ENCODE measurements at places on chromosomes 4 and X. TPM values are rescaled to one million over a fixed set of nuclear protein-coding genes. Genes with fewer than 3 reads are reported as not detected.

Gene SPIN4
- 8.1 TPM for polyA plus RNA-seq

Gene TIMM8A
- polyA plus RNA-seq = 34.2 TPM

Gene CXorf65
- polyA plus RNA-seq = not detected

Gene IDH3G
- 58.5 TPM for polyA plus RNA-seq

Gene DAPP1
- polyA plus RNA-seq = not detected

Gene WNK3
- polyA plus RNA-seq = 0.03 TPM

Gene FGFBP1
- polyA plus RNA-seq = 3.0 TPM

GRCh38 chr4:67634741-67635140 is 66.2 kb downstream of the UBA6 start:
- DNase-seq = no peak

- DNase-seq = no peak
Measured at GRCh38 chr4:127968586-127968985, 3.4 kb downstream of the ABHD18 start.

GRCh38 chr4:121221201-121221600 is 57.1 kb upstream of the TNIP3 start:
- no peak for DNase-seq

DNA sequence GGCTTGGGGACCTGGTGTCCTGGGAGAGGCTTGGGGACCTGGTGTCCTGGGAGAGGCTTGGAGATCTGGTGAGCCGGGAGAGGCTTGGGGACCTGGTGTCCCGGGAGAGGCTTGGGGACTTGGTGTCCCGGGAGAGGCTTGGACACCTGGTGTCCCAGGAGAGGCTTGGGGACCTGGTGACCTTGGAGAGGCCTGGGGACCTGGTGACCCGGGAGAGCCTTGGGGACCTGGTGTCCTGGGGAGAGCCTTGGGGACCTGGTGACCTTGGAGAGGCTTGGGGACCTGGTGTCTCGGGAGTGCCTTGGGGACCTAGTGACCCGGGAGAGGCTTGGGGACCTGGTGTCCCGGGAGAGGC is 12.6 kb downstream of the SHOX start:
- DNase-seq = no peak

DNA sequence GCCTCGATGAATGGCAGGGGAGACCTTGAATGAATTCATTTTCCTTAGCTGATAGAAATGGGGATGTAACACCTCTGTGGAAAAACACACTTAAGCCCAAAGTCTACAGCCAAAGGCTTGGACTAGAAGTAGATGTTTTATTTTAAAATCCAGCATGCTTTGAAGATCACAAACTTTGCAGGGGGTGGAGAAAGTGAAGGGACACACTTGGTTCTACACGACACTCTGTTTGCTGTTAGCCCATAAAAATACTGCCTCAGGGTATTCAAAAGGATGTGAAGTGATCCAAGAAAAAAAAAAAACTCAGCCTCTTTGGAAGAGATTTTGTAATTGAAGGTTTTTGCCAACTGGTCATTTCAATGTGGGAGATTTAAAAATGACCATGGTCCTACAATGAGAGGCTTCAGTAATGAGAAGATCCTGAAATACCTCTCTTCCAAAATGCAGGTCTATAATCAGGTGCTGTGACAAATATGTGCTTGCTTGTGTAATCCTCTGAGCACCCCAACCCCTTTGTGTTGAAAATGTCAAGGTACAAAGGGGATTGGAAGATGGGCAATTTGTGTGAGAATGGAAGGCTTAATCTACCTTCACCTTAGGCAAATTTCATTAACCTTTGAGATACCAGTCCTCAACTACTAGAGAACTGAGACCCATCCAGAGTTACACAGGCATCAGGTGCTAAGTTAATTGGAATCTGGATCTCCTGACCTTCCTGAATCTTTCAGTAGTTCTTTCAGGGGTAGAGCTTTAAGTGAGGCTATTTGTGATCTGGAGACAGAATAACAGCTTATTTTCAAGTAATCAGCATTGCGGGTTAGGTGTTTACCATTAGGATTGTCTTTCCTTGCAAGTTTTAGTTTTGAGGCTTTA is 82.5 kb downstream of the HS6ST2 start:
- DNase-seq = no peak

GRCh38 chrX:15165832-15166231 is 104.1 kb downstream of the ASB9 start:
- DNase-seq = no peak

DNA sequence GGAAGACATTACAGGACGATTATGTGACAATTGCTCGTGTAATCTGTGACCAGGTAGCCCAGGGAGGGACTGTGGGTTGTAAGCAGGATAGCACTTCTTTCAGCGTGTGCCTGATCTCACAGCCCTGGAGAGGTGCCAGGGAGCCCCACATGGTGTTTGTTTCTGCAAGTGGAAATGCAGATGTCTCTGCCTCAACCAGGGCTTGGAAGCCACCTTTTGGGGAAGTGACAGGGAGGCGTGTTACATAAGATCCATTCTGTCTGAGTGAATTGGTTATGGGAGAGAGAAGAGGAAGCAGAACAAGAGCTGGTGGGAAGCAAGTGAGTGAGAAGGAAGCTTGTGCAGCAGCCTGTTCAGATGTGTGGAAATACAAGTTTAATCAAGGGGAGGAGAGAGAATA is 104.5 kb upstream of the GATB start:
- DNase-seq = no peak

DNA sequence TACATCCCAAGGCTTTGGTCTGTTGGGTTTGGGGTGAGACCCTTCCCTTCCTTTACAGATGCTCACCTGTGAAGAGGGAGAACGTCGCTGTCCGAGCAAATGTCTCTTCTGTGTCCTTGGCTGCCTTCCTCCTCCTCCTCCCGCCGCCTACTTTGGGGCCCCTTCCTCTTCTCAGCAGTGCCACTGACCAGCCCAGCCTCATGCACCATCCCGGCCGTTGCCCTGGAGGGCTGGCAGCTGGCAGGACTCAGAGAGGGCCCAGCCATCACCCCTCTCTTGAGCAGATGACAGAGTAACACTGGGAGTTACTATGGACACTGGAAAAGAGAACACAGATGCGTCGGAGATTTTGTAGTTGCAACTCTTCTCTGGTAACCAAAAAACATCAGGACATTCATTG is 68.2 kb downstream of the TRMT44 start:
- DNase-seq = no peak

DNA sequence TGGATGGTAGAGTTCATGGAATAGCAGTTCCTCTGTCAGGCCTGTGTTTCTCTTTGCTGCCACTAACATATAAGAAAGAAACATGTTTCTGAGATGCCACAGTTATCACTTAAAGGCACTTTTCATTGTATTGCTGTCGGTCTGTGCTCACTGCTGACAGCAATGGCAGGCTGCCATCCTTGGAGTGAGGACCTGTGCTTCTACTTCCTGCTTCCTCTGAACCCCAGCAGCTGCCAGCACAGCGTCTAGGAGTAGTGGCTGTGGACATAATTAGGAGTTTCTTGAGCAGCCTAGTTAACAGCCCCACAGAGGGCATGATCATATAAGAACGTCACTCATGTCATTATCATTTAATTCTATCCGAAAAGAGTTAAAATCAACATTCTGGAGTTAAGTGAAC is 30.5 kb downstream of the F11 start:
- DNase-seq = no peak

GRCh38 chr4:96652158-96652557 is 812.3 kb downstream of the PDHA2 start:
- DNase-seq = no peak

DNA sequence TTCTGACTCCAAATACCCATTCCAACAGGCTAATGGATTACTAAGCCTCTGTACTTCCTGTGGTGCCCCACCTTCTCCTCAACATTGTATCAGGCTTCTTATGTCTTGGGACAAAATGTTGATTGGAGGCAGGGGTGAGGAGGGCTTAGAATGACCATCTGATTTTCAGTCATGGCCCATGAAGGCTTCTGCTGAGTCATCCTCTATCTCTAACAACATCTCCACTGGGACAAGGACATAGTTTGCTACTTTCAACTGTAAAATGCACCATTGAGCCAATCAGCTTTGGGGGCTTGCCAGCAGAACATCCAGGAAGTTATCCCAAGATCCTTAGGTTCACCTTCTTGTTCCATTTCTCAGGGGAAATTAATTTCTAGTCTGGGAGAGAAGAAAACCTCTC is 29.5 kb downstream of the MAGEB17 start:
- DNase-seq = no peak

- no peak for DNase-seq
Measured at GRCh38 chr4:176864238-176864637, 71.5 kb upstream of the VEGFC start.

DNA sequence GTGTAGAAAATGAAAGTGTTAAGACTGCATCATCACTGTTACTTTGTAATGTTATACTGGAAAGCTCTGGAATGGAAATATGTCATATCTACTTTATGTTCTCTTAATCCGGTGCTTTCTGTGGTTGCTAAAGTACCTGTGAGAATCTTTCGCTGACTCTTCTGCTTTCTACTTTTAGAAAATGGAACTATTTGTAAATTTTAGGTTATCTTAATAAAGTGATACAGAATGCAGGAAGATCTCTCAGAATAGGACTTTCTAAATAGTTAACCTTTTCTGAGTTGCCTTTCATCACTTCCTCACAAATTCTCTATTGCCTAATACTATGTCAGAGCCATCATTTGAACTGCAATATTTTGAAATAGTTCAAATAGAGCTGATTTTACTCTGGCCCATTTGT is 69.3 kb downstream of the BMP2K start:
- DNase-seq = no peak

GRCh38 chr4:146214238-146214637 is at the start of gene REELD1:
REELD1 (plus strand) TSS chr4:146214538; CDS start chr4:146216953, 2,415 bp downstream.
- DNase-seq = no peak

DNA sequence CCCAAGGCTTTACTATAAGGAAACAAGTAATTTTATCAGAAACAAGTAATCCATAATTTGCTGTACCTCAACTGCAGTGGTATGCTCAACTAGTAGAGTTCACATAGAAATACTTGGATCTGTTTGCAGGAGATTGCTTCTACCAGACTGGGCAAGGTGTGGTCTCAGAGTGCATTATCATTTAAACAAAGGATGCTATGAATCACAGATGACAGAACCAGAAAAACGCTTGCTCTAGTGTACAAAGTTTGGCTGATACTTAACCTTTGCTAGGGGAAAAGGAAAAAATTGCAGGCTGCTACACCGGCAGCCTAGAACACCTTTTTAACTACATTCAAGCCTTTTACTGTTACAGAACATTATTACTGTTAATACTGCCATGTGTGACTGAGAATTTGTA is 97.1 kb downstream of the ENOX2 start:
- no peak for DNase-seq

GRCh38 chr4:169048868-169049414 is 38.9 kb upstream of the CBR4 start:
- no peak for DNase-seq

- no peak for DNase-seq
Measured at GRCh38 chr4:55177461-55177860, 52.1 kb upstream of the KDR start.

DNA sequence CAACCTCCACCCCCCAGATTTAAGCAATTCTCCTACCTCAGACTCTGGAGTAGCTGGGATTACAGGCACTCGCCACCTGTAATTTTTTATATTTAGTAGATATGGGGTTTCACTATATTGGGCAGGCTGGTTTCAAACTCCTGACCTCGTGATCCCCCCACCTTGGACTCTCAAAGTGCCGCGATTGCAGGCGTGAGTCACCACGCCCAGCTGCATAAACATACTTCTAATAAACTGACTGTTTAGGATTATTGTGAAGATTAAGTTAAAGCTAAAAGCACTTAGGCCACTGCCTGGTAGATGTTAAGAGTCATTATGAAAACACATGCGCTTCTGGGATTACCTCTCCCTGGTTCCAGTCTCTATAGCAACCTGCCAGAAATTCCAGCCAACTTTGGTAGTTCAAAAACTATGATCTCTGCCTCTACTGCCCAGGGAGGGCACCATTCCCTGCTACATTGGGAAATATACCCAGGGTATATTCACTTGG is 30.2 kb upstream of the GRIA3 start:
- no peak for DNase-seq

DNA sequence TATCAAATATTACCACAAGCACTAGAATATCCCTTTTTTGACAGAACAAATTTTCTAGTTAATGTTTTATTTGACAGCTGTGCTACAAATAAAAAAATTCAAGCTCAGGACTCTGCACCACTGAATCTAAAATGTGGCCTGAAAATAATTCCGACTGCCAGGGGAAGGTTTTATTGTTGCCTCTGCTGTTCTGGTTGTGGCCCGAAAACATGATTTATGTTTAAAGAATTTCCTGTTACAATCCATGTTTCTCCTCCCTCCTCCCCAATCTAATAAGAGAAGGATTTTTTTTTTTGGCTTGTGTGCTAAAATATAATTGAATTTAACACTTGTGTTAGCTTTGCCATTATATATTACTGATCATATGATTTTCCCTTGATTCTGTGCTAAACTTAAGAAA is 227.8 kb downstream of the DCLK2 start:
- no peak for DNase-seq

DNA sequence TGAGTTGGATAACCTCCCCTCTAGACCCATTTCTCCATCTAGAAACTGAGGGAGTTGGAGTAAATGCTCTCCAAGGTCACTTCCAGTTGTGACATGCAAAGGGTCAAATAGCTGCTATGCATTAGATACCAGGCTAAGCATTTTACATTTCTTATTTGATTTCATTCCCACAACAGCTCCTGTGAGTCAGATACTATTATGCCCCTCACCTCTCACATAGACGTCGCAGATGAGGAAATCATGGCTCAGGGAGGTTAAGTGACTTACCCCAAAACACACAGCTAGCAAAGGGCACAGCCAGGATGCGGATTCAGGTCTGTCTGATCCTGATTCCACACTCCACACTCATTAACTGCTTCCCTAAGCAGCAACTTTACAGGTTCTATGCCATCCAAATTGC is 57.7 kb downstream of the PRPS1 start:
- no peak for DNase-seq

GRCh38 chr4:78308517-78308916 is 243.1 kb upstream of the ANXA3 start:
- DNase-seq = no peak

DNA sequence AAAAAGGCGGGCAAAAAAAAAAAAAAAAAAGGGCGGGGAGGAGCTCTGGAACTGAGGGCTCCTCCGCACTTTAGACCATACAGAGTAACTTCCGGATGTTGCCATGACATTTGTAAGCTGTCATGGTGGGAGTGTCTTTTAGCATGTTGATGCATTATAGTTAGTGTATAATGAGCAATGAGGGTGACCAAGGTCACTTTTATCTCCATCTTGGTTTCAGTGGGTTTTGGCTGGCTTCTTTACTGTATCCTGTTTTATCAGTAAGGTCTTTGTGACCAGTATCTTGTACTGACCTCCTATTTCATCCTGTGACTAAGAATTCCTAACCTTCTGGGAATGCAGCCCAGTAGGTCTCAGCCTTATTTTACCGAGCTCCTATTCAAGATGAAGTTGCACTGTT is 193.4 kb downstream of the UGT8 start:
- no peak for DNase-seq

GRCh38 chrX:11733614-11734013 is 24.4 kb upstream of the MSL3 start:
- DNase-seq = no peak

- no peak for DNase-seq
Measured at GRCh38 chr4:160983035-160983434, 1180.8 kb downstream of the FSTL5 start.
